ENCODE measurements at places on chromosomes 6 and 20.

DNA sequence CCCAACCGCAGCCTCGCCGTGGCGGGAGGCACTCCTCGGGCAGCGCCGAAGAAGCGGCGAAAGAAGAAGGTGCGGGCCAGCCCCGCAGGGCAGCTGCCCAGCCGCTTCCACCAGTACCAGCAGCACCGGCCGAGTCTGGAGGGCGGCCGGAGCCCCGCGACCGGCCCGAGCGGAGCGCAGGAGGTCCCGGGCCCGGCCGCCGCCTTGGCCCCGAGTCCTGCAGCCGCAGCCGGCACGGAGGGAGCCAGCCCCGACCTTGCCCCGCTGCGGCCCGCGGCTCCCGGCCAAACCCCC lies 525 bp downstream of the PNRC1 start:
- no peak for DNase-seq

GRCh38 chr6:117976030-117976651 lies 69.1 kb downstream of the SLC35F1 start:
- DNase-seq, result no peak

GRCh38 chr6:19370831-19371230 lies 466.3 kb upstream of the ID4 start:
- DNase-seq, result no peak

GRCh38 chr6:87152526-87152955 lies 2.8 kb upstream of the ZNF292 start:
- DNase-seq, result no peak

- peak; percentile 27 for DNase-seq
These were observed 49.3 kb downstream of the PRR18 start for GRCh38 chr6:166258854-166259276.

- DNase-seq, result no peak
These were observed 51.3 kb upstream of the REV3L start for GRCh38 chr6:111534231-111534751.

DNA sequence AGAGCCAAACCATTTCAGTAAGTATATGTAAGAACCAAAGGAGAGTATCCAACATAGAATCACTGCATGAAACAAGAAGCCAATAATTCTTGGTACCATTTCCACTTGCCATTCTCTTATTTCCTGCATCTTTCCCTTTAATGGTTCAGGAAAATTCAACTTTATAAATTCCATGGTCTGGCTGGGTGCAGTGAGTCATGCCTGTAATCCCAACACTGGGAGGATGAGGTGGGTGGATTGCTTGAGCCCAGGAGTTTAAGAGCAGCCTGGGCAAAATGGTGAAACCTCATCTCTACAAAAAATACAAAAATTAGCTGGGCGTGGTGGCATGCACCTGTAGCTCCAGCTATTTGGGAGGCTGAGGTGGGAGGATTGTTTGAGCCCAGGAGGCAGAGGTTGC lies 21.2 kb downstream of the NHLRC1 start:
- peak; percentile 20 for DNase-seq

- no peak for DNase-seq
These were observed 15.0 kb upstream of the DAAM2 start for GRCh38 chr6:39777218-39777617.

DNA sequence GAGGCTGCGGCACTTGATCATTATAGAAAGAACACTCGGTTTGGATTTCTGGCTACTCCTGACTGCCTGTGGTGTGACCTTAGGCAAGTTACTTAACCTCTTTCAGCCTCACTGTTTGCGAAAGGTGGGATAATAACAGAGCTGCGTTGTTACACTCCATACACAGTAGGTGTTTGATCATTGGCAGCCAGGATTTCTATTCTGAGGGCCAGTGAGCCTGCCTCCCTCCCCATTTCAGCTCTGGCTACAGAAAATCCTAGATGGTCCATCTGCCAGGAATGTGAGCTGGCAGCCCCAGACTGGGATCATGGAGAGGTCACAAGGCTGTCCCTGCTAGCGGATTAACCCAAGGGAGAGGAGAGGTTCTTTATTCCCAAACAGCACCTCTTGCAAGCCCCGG lies 2.7 kb downstream of the KCNB1 start:
- DNase-seq, result no peak

- no peak for DNase-seq
These were observed 13.0 kb downstream of the SERPINB6 start for GRCh38 chr6:2958331-2958711.

DNA sequence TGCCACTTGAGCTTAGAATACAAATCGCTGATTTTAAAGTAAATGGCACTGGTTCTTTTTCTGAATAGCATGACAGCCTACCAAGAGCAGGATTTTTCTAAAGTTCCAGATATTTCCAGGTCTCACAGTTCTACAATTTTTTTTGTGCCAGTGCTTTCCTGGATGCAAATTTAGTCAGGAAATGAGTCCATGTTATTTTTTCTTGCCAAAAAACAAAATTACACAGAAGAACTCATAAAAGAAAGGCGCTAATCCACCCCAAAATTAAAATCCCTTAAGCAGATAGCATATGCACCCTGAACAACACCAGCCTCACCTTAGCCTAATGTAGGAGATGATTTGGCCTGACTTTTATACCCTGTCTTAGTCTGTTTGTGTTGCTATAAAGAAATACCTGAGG lies 86.4 kb upstream of the ARG1 start:
- DNase-seq, result no peak

DNA sequence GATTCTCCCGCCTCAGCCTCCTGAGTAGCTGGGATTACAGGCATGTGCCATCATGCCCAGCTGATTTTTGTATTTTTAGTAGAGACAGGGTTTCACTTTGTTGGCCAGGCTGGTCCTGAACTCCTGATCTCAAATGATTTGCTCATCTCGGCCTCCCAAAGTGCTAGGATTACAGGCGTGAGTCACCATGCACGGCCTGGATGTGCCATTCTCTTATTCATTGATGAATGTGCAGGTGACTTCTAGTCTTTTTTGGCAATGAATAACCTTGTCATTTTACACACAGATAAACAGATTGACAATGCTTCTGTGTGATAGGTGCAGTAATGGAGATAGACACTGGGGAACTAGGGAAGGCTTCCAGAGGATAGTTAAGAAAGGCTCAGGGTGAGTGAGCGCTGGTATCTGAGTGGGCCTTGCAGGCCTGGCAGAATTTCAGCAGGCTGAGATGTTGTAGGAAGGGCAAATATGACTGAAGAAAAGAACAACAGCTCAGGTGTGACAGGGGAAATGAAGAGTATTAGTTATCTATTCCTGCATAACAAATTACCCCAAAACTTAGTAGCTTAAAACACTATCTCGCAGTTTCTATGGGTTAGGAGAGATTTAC lies 23.3 kb downstream of the PPARD start:
- no peak for DNase-seq

DNA sequence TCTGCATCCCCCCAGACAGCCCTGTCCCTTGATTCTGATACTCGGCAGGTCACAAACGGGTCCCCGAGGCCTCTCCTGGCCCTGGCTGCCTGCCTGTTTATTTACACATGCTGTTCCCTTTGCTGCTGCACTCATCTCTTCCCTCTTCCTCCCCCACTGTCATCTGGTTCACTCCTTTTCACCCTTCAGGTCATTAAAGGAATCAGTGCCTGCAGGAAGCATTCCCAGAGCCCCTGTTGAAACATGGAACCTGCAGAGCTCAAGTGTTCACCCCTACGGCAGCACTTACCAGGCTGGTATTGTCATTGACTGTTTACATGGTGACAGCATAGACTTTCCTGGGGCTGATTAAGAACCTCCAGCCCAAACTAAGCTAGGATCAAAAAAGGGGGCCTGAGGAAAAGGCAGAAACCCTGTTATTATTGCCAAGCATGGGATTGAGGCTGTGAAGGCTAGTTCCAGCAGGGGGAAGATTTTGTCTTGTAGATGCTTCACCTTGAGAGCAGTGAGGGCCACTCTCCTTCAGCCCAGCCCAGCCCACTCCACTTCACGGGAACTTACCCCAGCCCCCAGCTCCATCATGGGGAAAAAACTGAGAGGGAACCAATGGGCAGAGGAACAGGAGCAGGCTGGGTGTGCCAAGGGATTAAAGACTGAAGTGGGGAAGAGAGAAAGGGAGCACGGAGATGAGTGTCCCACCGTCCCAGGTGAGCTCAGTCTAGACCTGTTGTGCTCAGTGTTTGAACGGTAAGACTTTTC lies 73.2 kb downstream of the JPH2 start:
- no peak for DNase-seq

GRCh38 chr20:12970372-12970821 lies 38.4 kb upstream of the SPTLC3 start:
- DNase-seq, result peak; percentile 24

- DNase-seq, result no peak
These were observed 479 bp downstream of the SLC39A7 start for GRCh38 chr6:33201147-33201545.

DNA sequence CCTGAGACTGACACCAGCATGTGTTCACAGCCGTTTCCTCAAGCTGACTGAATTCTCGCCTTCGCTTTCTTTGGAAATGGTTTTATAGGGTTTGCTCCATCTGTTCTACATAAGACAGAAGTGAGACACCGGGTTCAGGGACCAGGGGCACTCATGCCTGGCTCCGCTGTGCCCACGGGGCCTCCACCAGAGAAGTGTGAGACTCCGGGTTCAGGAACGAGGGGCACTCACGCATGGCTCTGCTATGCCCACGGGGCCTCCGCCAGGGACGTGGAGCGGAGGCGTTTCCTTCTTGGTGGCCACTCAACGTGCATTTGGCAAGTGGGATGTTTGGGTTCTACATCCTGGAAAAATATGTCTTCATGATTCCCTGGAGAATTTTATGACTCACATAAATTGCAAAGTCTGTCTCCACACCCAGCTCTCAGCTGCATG lies 106.6 kb downstream of the RNASET2 start:
- DNase-seq, result no peak

DNA sequence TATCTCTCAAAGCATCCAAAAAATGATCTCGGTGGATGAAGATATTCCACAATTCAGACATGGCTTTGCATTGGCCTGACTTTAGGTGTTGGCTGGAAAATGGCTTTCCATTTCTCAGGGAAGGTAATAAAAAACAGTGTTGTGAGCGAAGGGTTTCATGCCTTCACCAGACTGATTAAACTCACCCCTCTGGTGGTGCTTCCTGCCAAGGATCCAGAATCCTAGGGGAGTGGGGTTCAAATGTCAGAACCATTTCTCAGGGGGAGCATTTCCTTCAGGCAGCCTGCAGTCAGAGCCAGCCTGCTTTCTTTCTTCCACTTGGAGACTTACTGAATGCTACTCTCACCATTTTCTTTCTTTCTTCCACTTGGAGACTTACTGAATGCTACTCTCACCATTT lies 45.7 kb upstream of the SMIM28 start:
- no peak for DNase-seq

Measured in HS-27A (cell line).